ENCODE measurements at places on chromosomes 12 and 14.

DNA sequence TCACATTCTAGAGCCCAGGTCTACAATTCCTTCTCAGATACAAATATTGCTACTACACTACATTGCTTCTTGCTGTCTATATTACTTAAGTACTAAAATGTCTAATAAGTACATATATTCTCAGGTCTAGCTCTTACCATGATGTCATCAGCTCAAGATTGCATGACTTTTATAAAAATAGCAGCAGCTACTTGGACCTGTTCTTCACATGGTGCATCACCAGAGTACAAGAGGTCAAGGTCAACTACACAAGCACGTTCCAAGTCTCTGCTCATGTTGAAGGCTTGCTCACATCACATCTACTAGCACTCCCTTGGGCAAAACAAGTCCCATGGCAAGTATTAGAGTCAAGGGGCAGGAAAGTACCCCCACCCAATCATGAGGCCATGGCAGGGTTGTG lies 465.6 kb downstream of the MED13L start:
- no peak for DNase-seq

GRCh38 chr12:4943938-4944284 lies 34.2 kb downstream of the KCNA1 start:
- no peak for DNase-seq

- no peak for DNase-seq
Measured at GRCh38 chr14:72054911-72055310, 122.7 kb downstream of the RGS6 start.

DNA sequence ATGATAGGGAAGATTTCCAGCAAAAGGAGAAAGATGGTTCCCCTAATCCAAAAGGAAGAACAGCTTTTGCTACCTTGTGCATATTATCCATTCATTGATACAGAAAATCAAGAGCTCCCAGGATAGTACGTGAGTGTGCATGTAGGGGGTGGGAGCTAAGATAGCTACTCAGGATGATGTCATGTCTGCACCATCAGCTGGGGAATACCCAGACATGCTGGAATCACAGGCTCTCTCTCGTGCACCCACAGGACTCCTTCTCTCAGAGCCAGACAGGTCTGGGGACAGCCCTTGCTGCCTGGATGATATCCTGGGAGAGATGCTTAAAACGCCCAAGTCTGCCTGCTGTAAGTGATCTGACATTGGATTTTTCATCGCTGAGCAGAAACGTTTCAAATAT lies 38.9 kb downstream of the FOXN3 start:
- no peak for DNase-seq
